ENCODE measurements at places on chromosomes 4 and X.

DNA sequence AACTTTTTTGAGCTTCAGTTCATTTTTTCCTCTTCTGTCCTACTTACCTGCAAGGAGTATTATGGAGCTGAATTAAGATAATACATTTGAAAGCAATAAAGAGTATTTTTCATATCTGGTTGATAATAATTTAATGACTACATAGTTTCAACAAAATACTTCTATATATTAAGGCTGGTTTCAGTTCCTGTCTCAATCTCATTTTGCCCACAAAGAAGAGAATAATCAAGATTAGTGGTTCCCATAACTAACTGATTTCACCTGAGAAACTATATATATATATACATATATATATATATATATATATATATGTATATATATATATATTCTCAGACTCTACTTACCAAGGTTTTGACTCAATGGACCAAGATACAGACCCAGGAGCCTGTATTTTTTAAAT, 87.7 kb upstream of the ATOH1 start:
- no peak for DNase-seq

GRCh38 chr4:152709675-152710438, 30.1 kb upstream of the TMEM154 start:
- DNase-seq: no peak

GRCh38 chr4:1511441-1512041, 105.3 kb upstream of the NKX1-1 start:
- DNase-seq: peak; percentile 15

DNA sequence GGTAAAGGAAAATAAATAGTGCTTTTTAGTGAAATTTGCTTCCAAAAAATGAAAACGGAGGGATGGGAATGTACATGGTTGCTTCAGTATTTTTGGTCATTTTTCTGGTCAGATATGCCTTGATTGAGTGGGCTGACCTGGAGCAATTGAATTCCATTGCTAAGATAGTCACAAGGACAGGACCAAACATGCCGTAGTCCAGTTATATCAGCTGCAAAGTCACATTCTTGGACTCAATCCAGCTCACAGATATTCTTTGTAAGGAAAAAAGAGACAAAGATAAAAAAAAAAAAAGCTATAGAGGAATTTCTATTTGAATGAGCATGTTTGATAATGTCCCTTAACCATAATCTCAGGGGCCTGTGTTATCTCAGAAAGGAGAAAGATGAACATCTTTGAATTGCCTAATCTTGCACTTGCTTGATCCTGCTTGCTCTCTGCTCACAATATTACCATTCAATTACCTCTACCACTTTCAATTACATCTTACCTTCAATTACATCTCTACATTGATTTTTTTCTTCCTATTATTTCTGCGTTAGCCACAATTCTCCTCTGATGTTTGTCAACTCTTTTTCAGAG, 75.4 kb upstream of the PACRGL start:
- DNase-seq: no peak

- DNase-seq: no peak
Measured at GRCh38 chrX:1336331-1336943, at the start of gene IL3RA. Gene IL3RA (plus strand): TSS chrX:1336785. CDS start chrX:1341766, 4,981 bp downstream.

GRCh38 chrX:55731826-55732225, 14.3 kb downstream of the RRAGB start:
- DNase-seq: no peak

GRCh38 chrX:150759568-150760416, 66.6 kb downstream of the MTMR1 start:
- DNase-seq: no peak

DNA sequence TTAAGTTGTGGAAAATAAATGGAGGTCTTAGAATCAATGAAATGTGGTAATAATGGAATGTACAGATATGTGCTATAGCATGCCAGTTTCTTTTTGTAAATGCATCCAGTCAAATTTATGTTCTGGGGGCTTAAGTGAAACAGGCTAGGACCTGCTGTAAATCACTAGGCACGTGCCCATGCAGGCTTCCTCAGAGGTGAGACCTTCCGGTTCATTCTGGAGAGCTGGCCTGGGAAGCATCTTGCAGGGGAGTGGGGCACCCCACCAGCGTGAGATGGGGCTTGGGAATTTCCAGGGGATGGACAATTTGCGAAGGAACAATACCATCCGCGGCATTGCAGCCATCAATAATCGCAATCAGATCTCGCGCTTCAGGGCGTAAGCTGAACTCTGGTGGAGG, 80.1 kb downstream of the SORCS2 start:
- DNase-seq: no peak

DNA sequence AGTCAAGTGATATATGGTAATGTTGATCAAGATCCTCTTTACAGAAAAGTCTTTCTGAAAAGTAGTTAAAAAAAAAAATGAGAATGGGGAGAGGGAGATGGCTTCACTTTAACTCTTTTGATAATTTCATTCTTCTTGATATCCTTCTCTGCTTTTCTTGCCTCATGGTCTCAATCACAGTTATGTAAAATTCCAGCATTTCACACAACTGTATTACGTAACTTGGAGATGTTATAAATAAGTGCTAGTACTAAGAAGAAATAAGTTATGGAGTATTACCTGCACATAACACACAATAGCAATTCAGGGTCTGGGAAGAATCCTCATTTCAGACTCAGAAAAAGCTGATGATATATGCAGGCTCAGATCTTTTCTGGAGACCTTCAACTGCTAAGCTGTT, 22.0 kb downstream of the RUFY3 start:
- no peak for DNase-seq

DNA sequence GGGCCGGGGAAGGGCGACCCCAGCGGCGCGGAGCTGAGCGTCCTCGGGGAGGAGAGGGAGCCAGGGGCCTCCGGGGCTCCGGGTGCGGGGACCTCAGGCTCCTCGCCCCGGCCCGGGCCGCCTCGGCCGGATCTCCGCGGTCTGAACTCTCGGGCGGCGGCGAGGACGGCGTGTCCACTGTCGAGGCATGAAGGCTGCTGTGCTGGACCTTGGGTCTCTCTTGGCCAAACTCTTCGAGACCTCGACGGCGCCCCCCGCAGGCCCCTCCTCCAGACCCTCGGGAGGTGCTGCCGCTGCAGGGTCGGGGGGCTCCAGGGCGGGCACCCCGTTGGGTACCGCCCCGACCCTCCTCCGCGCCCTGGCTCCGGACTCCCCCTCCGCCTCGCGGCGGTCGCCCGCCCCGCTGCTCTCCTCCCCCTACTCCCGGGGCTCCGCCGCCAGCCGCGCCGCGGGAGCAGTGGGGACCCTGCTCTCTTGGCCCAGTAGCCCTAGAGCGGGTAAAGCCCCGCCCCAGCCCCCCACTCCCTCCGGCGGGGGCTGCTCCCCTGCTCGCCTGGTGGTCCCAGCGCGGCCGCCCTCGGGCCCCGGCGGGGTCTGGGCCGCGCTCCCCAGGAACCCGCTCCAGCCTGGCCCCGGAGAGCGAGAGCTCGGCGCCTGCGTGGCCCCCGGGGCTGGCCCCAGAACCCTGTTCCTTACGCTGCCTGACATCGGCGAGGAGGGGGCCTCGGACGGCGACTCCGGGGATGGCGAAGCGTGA, 564 bp downstream of the FAM149A start:
- no peak for DNase-seq

- no peak for DNase-seq
Measured at GRCh38 chrX:30900227-30900626, 11.2 kb upstream of the TAB3 start.

- DNase-seq: peak; percentile 11
Measured at GRCh38 chr4:24686866-24687692, 102.7 kb upstream of the DHX15 start.

- DNase-seq: no peak
Measured at GRCh38 chr4:169253113-169253671, 17.6 kb downstream of the SH3RF1 start.

DNA sequence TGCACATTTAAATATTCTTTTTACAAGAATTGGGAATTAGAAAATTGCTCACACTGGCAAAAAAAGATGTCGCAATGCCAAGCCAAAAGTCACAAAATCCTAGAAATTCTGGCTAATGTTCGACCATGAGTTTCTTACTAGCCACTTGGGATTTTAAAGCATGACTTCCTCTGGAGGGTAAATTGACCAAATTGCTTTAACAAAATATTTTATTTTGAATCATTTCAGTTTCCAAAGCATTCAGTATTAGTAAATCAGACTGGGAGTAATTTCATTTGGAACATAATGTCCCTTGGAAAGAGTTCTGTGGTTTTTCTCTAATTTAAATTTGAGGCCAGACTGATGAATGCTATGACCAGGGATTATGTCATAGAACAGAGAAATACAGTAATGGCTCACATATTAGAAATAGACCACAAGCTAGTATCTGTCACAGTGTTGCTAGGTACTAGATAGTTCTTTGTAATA, 7.6 kb upstream of the CXCL5 start:
- no peak for DNase-seq

GRCh38 chrX:19440713-19441112, 74.6 kb downstream of the MAP3K15 start:
- no peak for DNase-seq

- no peak for DNase-seq
Measured at GRCh38 chrX:9919632-9920172, 47.5 kb upstream of the CLDN34 start.

DNA sequence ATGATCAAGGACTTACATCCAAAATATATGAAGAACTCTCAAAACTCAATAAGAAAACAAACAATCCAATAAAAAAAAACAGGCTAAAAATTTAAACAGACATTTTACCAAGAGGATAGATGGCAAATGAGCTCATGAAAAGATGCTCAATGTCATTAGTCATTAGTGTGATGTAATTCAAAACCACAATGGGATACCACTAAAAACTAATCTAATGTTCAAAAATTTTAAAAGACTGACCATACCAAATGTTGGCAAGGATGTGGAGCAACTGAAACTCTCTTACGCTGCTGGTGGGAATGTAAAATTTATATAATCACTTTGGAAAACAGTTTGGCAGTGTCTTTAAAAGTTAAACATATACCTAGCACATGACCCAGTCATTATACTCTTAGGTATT, 43.7 kb downstream of the RPS6KA6 start:
- DNase-seq: no peak

DNA sequence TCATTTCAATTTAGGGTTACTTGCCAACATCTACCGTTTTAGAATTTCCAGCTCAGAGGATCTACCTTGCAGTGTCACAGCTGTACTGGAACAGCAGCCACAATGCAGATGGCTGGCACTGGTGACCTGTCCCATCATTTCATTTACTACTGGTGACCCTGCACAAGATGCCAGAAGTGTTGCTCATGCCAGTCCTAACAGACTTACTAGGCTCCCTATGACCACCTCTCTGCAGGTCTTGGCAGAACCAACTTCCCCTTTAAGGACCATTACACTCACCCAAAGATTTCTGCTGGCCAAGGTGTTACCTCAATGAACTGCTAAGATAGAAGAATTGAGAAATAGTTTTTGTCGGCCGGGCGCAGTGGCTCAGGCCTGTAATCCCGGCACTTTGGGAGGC, 106.9 kb downstream of the C4orf51 start:
- DNase-seq: no peak

- no peak for DNase-seq
Measured at GRCh38 chrX:69060631-69061408, 104.4 kb downstream of the PJA1 start.

Measured in hematopoietic multipotent progenitor cell treated with erythropoietin and hydrocortisone succinate and interleukin-3 and kit ligand, for 15 days (in vitro differentiated cells).